Activated T-cell treated with anti-CD3 and anti-CD28 coated beads for 48 hours (primary cell): ENCODE measurements at places on chromosomes 16 and 17.

DNA sequence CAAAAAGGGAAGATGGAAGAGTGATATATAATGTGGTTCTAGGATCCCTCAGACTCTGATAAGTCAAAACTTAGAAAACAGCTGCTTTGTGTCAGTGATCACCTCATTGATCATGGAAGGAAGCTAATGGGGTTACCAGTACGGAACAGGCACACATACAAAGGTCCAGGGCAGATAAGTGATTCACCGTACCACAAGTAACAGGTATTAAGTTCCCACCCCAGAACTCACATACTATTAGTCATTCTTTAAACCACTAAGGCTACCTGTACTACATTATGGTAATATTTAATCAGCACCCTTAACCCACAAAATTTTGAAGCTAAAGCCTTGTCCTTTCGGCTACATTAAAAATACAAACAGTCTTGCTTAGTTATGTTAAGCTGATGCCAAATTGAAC, 17.4 kb downstream of the RNF43 start:
- no peak for DNase-seq

DNA sequence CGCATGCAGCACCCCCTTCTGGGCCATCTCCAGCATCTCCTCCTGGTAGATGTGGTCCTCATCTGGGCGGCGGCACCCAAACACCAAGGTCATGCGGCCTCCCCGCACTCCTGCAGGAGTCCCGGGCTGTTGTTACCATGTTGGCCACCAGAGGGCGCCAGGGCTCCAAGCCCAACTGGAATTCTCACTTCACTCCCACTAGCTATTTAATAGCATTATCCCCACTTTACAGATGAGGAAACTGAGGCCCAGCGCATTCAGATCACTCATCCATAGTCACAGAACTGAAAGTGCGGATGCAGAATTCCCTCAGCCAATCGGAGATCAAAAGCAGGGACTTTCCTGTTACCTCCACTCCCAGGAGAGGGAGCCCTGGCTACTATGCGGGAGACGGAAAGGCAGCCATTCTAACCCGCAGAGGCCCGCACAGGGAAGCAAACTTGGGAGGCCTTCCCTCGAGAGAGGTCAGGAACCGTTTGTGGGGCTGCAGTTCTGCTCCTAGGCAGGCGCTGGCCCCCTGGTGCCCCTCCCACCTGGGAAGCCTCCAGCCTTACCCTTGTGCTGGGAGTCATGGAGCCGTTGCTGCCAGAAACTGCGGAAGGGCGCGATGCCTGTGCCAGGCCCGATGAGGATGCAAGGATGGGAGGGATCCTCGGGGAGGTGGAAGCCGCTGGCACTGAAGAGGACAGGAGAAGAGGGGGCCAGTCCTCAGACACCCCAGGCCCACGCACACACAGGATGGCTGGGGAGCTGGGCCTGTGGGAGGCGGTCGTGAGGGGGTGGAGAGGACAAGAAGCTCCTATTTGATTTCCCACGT, 40.1 kb downstream of the NOS2 start:
- DNase-seq, result peak; percentile 58

GRCh38 chr17:46895171-46895570, 27.8 kb upstream of the GOSR2 start:
- no peak for DNase-seq

GRCh38 chr16:55325458-55326109, 1.6 kb downstream of the IRX6 start:
- DNase-seq, result no peak

DNA sequence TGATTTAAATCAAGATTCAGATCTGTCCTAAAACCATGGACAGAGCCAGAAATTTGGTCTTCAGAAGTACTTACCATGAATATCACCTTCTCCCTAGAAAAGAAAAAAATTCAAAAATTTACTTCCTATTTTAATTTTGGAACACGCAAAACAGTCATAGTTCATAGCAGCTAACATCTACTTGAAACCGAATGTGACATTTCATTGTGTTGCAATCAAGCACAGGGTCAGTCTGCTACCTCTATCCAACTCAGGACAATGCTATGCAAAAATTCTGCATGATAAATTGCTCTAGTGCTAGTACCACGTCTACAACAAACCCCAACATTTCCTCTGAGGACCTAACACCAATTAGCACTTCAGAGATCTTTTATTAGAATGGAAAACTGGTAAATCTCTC, 7.7 kb downstream of the JPT1 start:
- no peak for DNase-seq

DNA sequence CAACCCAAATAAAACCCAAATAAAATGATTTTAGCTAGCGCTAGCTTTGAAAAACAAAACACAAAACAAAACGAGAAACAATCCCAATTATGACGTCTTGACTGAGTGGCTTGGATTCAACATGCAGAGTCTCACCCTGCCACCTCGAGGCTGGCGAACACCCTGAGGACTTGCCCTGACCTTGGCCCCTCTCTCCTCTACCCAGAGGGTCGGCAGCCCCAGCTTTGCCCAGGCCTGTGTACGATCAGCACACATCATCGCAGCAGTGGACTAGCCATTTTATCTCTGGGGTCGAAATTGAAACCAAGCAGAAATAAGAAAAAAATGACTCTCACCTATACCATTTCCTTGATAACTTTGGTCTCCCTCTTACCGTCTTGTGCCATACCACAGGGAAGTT, 4.9 kb downstream of the JMJD6 start:
- DNase-seq, result no peak

GRCh38 chr17:40548491-40548981, 16.7 kb downstream of the CCR7 start:
- DNase-seq, result no peak

GRCh38 chr16:56425439-56425832, at the start of gene AMFR:
Gene AMFR (minus strand): TSS chr16:56425545. CDS start chr16:56425327, 218 bp downstream.
- peak; percentile 76 for DNase-seq

GRCh38 chr16:49179714-49180330, 101.8 kb downstream of the CBLN1 start:
- no peak for DNase-seq

GRCh38 chr16:30533748-30534367, 800 bp downstream of the ZNF747 start:
- no peak for DNase-seq

DNA sequence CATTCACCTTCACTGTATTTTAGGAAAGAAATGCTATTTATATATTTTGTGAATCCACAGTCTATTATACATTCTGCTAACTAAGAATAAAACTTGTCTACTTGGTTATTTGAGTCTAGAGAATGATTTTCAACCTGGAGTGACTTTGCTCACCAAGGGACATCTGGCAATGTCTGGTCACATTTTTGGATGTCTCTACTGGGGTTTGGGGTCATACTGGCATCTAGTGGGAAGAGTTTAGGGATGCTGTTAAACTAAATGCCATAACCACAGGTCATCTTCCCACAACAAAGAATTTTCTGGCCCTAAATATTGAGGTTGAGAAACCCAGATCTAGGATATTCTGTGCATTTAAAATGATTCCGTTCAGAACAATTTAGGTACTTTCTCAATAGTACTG, 26.0 kb downstream of the KCNJ16 start:
- no peak for DNase-seq

DNA sequence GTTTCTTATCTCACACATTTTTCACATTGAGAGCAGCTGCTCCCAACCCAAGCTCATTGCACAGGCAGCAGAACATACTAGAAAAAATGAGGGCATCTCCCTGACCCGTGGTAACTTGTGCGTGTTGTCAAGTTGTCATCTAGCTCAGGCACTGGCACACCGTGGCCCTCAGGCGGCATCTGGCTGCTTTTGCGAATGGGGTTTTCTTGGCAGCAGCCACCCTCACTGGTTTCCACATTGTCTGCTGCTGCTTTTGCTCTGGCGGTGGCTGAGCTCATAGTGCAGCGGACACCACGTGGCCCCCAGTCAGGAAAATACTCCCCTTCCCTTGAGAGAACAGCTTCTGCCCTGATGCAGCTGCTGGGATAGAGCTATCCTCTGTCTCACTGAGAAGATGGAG, 9.4 kb upstream of the TEDC2 start:
- DNase-seq, result no peak

GRCh38 chr17:29219378-29220047, 27.1 kb upstream of the CRYBA1 start:
- DNase-seq, result peak; percentile 60

DNA sequence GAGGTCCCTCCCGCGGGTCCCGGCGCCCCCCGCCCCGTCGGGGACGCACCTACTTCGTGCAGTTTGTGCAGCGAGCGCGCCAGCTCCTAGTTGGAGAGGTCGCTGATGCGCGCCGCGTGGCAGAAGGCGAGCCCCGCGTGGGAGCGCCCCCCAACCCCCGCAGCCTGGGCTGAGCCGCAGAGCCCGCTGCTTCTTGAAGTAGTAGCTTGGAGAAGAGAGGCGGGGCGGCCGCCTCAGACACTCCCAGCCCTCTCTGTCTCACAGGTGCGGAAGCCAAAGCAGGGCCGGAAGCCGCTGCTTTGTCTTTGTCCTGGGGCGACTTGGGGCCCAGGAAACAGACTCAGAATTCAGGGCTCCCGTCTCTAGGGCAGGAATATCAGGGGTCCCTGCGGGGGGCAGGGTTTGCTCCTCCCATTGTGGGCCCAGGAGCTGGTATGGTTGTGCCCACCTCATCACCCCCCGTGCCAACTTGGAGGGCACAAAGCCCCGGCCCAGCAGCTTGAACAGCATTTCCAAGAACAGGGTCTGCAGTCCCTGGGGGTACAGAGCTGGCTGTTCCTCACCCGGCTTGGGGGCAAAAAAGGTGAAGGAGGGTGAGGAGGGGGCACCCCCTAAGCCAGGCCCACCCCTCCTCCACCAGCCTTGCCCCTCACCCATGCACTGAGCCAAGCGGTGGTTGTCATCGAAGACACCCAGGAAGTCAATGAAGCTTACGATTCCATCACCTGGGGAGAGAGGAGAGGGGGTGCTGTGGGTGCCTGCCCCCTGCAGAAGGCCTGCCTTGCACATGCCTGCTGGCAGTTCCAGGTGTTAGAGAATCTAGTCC, 13.5 kb downstream of the SPATA32 start:
- DNase-seq, result peak; percentile 71

- DNase-seq, result no peak
Measured at GRCh38 chr16:87809150-87809902, 43.5 kb upstream of the KLHDC4 start.

DNA sequence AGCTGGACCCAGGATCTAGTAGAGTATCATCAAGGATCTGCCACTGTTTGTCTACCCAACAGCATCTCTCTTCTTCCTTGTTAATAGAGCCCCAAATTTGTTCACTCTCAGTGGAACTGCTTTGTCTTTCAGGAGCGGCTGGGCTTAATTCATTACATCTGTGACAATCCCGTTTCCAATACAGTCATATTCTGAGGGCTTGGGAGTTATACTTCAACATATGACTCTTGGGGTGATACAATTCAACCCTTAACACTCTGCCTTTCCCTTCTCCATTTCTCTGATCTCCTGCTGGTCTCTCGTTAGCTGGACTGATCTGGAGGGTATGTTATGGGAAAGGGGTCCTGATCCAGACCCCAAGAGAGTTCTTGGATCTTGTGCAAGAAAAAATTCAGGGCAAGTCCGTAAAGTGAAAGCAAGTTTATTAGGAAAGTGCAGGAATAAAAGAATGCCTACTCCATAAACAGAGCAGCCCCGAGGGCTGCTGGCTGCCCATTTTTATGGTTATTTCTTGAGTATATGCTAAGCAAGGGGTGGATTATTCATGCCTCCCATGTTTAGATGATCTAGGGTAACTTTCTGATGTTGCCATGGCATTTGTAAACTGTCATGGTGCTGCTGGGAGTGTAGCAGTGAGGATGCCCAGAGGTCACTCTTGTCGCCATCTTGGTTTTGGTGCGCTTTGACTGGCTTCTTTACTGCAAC, 42.4 kb downstream of the IQCK start:
- no peak for DNase-seq

DNA sequence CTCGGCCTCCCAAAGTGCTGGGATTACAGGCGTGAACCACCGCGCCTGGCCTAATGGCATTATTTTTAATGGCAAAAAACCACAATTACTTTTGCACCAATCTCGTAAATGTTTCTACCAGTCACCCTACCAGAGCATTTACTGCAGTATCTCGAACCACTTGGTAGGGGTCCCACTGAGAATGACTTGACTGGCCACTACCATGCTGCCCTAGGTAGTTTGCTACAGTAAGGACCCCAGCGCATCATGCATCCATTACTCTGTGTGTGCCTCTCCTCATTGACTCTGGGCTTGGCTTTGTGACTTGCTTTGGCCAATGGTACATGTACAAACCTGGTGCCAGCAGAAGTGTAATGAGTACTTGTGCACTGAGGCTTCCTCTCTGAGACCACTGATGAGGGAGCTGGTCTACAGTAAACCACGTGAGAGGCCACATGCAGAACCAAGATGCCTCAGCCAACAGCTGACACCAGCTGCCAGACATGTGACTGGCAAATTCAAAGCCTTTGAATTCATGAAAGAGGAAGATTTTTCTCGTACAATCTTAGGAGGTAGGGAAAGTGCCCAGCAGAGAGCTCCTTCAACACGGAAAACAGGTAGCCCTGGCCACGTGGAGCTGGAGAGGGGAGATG, 421.7 kb upstream of the C16orf82 start:
- DNase-seq, result no peak

DNA sequence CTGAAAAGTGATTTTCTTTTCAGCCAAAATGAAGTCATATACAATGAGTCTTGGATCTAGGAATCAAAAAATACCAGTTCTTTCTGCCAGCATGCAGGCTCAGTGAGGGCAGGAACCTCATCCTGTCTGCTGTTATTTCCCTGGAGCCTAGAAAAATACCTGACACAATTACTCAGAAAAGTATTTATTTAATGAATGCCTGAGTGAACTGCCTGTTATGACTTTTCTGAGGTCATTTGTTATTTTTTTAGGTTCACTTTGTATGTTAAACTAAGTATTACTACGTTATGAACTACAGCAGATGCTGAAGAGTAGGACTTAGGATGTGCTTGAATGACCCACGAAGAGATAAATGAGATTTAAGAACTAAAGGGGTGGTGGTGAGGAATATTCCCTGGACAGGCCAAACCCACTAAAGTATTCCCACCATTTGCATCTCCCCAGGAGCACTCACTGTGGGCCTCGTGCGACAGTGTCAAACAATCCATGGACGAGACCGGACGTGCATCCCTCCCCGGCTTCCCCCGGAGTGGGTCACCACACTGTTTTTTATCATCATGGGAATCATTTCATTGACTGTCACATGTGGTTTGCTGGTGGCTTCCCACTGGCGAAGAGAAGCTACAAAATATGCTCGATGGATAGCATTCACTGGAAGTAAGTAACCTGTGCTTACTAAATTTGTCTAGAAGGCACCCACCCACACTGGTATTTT, 17.1 kb upstream of the VWA3A start:
- DNase-seq, result no peak

DNA sequence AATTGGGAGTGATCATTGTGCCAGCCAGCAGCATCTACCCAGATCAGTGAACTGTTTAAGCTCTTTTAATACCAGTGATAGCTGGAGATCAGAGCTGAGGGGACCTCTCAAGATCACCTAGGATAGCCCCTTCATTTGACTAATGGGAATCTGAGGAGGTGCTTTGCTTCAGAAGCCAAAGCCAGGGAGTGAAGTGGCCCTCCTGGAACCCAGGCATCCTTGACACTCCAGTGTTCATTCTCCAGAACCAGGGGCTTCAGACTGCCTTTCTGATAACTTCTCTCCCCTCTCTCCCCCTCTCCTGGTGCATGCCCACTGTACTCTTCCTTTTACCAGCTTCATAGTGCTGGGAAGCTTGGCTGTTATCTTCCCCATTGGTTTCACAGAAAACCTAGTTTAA, 48.0 kb upstream of the SLC12A3 start:
- no peak for DNase-seq

GRCh38 chr16:2008631-2009163, 924 bp downstream of the ZNF598 start:
- peak; percentile 42 for DNase-seq
